ENCODE measurements at places on chromosomes 13 and 19. TPM values are rescaled to one million over a fixed set of nuclear protein-coding genes. Genes with fewer than 3 reads are reported as not detected.
A peak's percentile ranks its signal among the peaks of the same experiment; 100 is the strongest.

Gene MED29
- total RNA-seq, result 19.5 TPM

DNA sequence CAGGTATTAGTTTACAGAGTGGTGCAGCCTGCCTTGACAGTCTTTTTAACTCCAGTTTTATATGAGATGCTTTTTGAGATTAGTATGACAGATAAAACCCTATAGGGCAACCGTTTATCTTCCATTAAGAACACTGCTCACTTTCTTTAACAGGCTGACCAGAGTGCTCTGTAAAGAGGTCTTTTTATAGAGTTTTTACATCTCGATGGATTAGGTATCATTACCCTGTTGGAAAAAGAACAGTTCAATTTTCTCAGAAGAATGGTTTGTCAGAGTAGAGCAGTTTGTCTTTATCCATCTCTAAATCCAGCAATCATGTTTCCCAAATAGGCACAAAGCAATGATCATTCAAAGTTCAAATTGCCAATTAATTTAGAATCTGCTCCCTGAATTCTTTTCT lies 395.2 kb upstream of the ARGLU1 start:
- no peak for DNase-seq

- no peak for DNase-seq
Observed at GRCh38 chr19:577439-578392, 5.3 kb downstream of the BSG start.

- no peak for DNase-seq
Observed at GRCh38 chr13:103250071-103250470, 183.9 kb upstream of the SLC10A2 start.

DNA sequence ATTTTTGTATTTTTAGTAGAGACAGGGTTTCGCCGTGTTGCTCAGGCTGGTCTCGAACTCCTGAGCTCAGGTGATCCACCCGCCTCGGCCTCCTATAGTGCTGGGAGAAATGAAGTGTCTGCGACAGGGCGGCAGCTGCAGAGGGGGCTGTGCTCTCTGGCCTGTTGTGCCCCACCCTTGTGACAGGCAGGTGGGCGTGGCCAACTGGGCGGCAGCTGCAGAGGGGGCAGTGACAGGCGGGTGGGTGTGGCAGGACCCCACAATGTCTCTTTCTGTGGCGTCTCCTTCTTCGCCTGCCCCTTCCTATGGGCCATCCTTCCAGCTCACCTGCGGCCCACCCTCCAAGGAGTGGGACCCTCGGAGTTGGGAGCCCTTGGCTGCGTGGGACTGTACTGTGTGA lies 11.8 kb downstream of the STK11 start:
- DNase-seq, result no peak

Gene CABP5
- total RNA-seq, result not detected

DNA sequence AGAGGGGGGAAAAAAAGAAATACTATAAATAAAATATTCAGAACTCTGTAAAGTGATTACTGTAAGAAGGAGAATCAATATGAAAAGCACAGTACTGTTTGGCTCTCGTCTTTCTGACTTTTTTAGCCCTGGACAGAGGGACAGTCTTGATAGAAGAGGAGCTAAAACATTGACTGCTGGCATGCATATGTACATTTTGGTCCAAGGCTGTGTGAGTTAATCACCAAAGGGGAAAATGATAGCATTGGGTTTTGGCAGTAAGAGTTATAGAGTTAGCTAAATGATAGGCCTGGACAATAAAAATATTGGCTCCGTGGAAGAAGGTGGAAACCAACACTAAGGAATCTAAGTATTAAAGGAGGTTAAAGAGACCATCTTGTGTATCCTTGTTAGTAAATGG lies 50.3 kb downstream of the RAP2A start:
- no peak for DNase-seq

- DNase-seq, result peak; percentile 99
Observed at GRCh38 chr13:99498171-99499161, 2.8 kb upstream of the TM9SF2 start.

DNA sequence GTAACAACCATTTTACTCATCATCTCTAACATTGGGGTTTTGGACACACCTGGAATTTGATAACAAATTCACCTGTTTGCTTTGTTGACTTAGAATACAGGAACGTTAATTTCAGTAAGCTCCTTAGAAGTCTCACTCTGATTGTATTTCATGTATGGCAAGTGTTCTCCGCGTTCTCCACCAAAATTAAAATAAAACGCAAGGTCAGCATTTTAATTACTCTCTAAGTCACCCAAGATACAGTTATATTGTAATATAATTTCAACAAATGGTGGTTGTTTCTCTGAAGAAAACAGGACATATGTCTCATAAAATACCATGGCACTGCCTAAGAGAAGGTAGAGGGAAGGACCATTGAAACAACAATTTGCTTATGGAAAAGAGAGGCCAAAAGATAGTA lies 742.1 kb downstream of the LIG4 start:
- no peak for DNase-seq

GRCh38 chr19:1239796-1240737 lies 1.5 kb upstream of the ATP5F1D start:
- peak; percentile 94 for DNase-seq

DNA sequence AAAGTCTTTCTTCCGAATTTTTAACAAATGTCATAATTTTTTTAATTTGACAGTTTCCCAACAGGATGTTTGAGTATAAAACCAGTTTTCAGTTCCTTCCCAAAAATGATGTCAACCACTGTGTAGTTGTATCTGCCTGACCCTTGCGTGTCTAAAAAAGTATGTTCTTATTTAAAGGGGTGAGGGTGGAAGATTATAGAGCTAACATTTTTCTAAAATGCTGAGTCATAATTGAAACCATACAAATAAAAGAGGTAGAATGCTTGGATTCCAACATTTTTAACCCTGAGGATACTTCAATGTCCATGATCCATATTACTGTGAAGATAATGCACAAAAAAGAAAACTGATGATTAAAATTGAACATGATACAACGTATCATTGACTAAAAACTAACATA lies 1388.8 kb downstream of the UQCRFS1 start:
- DNase-seq, result no peak

Gene MYBPC2
- total RNA-seq, result 0.59 TPM

DNA sequence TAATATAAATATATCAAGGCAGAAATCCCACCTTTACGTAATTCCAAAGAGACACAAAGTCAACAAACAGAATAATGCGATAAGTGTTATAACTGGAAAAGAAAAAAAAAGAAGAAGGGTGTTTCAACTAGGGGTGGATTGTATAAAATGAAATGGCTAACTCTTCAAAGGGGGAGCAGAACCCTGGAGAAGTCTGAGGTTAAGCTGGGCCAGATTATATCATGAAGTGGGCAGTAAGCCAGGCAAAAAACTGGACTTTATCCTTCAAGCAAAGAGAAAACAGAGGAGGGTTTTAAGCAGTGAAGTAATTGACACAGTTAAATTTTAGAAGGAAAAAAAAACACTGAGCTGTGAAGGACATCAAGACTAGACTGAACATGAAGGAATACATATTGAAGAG lies 41.9 kb downstream of the TBC1D4 start:
- no peak for DNase-seq

- DNase-seq, result peak; percentile 33
Observed at GRCh38 chr13:40480012-40480914, 186.2 kb downstream of the FOXO1 start.

GRCh38 chr19:34504273-34504808 lies 22.8 kb downstream of the WTIP start:
- no peak for DNase-seq

DNA sequence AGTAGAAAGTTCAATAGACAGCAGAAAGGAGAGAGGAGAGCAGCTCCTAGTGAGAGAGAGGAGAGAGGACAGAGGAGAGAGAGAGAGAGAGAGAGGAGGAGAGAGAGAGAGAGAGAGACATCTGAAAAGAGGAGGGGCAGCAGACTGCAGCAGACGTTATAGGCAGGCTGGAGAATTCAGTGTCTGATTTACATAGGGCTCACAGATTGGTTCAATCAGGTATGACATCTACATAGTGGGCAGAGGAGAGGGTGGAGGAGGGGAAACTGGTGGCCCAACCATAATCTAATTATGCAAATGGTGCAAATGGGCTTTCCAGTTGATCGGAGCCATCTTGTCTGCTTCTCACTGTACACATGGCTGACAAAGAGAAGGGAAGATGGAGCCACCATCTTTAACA lies 221.3 kb upstream of the TRPC4 start:
- DNase-seq, result no peak

Gene SLAIN1
- 32.0 TPM for total RNA-seq

Gene PNMA8B
- total RNA-seq, result not detected

Gene ZNRF4
- total RNA-seq, result not detected
